Mammary epithelial cell (primary cell): ENCODE measurements at places on chromosomes 1 and 21. TPM values are rescaled to one million over a fixed set of nuclear protein-coding genes. Genes with fewer than 3 reads are reported as not detected.

DNA sequence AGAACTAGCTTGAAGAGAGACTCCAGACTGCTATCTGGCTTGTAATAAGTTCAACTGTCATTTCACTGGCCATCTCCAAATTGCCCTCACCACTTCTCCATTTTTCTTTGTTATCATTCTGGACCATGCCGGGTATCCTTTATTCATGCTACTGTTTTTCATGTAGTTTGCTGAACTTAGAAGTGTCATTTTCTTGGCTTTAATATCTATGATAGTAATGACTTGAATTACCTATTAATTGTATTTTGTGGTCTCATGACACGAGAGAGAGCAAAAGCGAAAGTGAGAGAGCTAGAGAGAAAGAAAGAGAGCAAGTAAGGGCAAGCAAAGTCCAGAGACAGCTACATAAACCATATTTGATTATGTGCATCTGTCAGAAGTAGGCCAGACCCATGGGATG lies 184.9 kb upstream of the ATP1B1 start:
- no peak for DNase-seq

DNA sequence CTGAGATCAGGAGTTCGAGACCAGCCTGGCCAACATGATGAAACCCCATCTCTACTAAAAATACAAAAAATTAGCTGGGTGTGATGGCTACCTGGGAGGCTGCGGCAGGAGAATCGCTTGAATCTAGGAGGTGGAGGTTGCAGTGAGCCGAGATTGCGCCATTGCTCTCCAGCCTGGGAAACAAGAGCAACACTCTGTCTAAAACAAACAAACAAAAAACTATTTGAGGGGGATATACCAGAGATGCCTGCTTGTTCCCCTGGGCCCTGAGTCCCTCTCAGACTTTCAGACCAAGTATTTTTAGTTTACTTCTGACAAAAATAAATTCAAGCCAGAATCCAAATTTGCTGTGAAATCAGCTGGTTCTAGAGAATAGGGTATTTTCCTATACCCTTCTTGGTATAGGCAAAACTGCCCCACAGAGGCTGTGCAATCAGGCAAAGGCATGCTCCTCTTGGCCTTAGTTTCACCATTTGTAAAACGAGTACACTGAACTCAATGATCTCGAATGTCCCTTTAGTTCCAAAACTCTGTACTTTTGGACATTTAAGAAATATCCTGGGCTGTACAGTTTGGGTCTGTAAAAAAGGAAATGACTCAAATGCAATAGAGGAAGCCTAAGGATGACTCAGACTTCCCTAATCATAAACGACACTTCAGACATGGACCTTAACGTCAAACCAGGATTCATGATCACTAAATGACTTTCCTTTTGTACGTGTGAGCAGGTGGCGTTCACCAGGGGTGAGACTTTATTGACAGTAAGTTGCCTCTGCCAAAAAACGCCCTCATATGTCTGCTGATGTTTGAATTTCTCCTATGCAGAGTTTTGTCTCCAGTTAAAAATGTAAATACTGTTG lies 16.1 kb downstream of the ENSA start:
- peak; percentile 93 for DNase-seq

GRCh38 chr1:119743308-119743707 lies 25.4 kb downstream of the HMGCS2 start:
- no peak for DNase-seq

Gene KRTAP13-2
- polyA plus RNA-seq: not detected

Gene TOMM20
- 54.8 TPM for polyA plus RNA-seq

Gene SLC1A7
- not detected for polyA plus RNA-seq
